ENCODE measurements at places on chromosomes 1 and 21. TPM values are rescaled to one million over a fixed set of nuclear protein-coding genes. Genes with fewer than 3 reads are reported as not detected.
A peak's percentile ranks its signal among the peaks of the same experiment; 100 is the strongest.

DNA sequence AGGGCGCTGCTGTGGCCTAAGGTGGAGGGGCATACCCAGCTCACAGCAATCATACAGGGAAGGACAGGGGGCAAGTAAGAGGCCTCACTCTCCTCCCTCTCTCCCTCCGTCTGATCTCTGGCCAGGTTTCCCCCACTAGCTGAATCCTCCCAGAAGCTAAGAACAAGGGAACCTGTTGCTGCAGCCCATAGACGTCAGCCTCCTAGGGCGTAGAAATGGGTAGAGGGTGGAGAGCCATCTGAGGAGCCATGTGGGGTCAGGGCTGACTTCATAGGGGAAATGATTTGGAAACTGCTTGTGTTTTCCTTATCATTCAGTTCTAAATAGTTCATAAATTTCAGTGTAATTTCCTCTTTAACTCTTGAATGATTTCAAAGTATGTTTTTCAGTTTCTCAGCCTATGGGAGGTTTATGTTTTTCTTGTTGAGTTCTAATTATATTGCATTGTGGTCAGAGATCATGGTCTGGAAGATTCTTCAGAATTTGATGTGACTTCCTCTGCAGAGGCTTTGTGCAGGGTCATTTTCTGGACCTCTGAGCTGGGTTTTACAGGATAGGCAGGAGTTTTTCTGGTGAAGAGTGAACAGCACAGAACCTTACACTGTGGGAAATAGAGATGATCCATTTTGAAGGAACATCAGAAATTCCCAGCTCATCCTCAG is 2.3 kb upstream of the MOB3C start:
- H3K27me3 ChIP-seq = no peaks in the 10 kb centered on the region
- no peak overlapping the region for H3K27ac ChIP-seq
- no peaks in the 10 kb centered on the region for H3K36me3 ChIP-seq

Gene NES
- 61.8 TPM for total RNA-seq

DNA sequence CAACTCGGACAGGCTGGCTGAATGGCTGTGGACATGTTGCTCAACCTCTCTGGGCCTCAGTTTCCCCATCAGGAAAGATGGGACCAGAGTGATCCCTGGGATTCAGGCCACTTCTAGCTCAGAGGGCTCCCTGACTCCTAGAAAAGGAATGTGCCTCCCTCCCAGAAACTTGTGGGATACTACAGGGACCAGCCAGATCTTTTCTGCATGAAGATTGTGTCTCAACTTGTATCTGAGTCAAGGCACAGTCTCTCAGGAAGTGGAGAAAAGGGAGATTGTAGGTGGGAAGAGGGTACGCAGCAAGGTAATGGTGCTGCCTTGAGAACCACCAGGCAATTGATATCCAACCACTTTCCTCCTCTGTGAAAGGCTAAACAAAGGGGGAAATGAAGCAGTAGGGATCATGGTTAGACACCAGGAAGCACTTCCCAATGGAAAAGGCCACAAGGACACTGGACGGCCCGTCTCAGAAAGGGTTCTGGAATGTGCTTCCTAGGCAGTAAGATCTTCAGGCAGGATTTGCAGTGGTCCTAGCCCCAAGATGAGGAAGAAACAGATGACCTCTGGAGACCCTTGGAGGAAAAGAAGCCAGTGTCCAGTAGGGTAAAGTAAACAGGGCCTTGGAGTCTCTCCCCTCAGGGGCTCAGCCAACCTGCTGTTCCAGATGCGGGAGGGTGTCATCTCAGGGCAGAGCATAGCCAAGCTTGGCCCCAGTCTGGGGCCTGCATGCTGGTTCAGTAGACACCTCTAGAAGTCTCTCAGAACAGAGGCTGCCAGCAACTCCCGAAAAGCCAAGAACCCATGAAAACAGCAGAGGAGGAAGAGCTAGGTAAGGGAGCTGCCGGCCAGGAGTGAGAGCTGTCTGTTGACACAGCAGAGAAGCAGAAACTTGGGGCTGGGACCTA is 16.8 kb downstream of the IFFO2 start:
- H3K27ac ChIP-seq = no peak overlapping the region
- no peak overlapping the region for H3K4me3 ChIP-seq
- peaks cover 98% of the 10 kb centered on the region for H3K4me1 ChIP-seq
- H3K27me3 ChIP-seq = no peaks in the 10 kb centered on the region
- DNase-seq = no peak
- peaks cover 10% of the 10 kb centered on the region for H3K36me3 ChIP-seq

Gene NR1I3
- total RNA-seq = not detected

Gene AVPR1B
- 0.50 TPM for total RNA-seq

DNA sequence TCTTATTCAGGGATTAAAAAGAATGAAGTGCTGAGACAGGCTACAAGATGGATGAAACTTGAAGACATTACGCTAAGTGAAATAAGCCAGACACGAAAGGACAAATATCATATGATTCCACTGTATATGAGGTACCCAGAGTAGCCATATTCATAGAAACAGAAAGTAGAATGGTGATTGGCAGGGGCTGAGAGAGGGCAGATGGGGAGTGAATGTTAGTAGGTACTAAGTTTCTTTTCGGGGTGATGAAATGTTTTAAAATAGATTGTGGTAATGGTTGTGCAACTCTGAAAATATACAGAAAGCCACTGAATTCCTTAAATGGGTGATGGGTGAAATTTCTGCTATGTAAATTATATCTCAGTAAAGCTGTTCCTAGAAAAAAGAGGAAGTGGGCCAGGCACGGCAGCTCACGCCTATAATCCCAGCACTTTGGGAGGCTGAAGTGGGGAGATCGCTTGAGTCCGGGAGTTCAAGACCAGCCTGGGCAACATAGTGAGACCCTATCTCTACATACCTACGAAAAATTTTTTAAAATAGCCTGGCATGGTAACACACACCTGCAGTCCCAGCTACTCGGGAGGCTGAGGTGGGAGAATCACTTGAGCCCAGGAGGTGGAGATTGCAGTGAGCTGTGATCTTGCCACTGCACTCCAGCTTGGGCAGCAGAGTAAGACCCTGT is 15.9 kb downstream of the SLC27A3 start:
- H3K27ac ChIP-seq = peak overlapping the region; percentile 93
- peak overlapping the region; percentile 20 for H3K4me3 ChIP-seq
- H3K4me1 ChIP-seq = peaks cover 44% of the 10 kb centered on the region
- no peaks in the 10 kb centered on the region for H3K27me3 ChIP-seq
- no peak for DNase-seq

DNA sequence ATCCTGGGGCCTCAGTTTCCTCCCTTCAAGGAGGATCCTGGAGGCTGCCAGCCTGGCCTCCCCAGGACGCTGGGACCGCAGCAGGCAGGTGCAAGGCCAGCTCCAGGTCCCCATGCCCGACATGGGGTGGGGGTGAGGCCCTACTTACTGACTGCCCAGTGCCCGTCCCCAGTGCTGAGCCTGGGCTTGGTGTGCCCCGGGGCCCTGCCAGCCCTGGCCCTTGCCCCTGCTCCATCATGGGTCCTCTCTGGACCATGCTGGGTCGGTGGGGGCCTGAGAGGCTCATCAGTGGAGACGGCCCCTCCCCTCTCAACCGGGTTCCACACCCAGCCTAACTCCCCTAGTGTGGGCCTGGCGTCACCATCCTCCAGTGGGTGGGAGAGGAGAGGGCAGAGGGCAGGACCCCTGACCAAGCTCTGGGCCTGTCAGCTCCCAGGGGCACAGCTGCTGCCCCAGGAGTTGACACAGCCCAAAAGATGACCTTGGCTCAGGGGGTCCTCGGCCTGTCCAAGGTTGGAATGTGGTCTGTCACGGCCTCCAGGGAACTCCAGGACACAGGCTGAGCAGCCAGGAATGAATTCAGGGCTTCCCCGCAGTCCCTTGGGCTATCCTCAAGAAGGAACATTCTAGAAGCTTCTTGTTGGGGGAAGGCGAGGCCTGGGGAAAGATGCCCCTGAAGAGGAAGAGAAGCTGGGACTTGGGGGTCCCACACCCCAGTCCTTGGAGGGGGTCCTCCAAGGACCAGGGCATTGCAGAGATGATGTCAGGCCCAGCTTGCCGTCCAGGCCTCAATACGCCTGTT is 17.6 kb upstream of the ARF1 start:
- H3K27ac ChIP-seq = no peak overlapping the region
- H3K27me3 ChIP-seq = peaks cover 48% of the 10 kb centered on the region
- H3K4me3 ChIP-seq = no peak overlapping the region
- no peak for DNase-seq

Gene LCE1B
- not detected for total RNA-seq

Gene SH2D1B
- total RNA-seq = 0.17 TPM

Gene PRAMEF18
- not detected for total RNA-seq

Gene BEND5
- 9.1 TPM for total RNA-seq

DNA sequence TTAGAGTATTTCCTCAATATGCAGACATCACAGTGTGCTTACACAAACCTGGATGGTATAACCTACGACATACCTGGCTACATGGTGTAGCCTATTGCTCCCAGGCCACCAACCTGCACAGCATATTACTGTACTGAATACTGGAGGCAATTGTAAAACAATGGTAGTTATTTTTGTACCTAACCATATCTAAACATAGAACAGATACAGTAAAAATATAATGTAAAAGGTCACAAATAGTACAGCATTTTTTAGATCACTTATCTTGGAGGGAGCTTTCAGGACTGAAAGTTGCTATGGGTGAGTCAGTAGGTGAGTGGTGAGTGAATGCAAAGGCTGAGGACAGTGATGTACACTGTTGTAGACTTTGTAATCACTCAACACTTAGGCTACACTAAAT is 492.3 kb downstream of the MRPL39 start:
- no peak for DNase-seq
- no peaks in the 10 kb centered on the region for H3K4me1 ChIP-seq
- no peaks in the 10 kb centered on the region for H3K27me3 ChIP-seq
- no peaks in the 10 kb centered on the region for H3K36me3 ChIP-seq

Gene ADAMTS4
- total RNA-seq = 30.4 TPM

- peak overlapping the region; percentile 82 for H3K4me3 ChIP-seq
- H3K36me3 ChIP-seq = peaks cover 19% of the 10 kb centered on the region
- no peaks in the 10 kb centered on the region for H3K27me3 ChIP-seq
- H3K4me1 ChIP-seq = peaks cover 29% of the 10 kb centered on the region
- DNase-seq = peak; percentile 78
- peak overlapping the region; percentile 87 for H3K27ac ChIP-seq
These were observed 2.5 kb downstream of the ATP1B1 start for GRCh38 chr1:169108863-169109560.

DNA sequence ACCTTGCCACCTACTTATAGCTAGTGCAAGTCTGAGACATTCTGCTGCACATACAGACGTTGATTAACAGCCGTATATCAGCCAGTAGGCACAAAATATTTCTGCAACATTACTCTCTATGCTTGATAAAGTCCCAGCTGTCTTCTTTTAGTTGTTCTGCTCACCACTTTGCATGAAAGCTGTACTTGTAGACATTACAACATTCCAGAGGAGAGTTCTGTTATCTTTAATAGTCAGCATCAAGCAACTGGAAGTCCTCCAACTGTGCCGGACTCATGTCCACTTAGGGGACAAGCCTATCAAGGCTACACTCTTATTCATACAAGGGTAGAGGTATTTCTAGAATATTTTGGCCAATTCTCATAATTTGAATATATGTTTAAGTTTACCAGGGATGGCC is 50.0 kb downstream of the CACHD1 start:
- no peak overlapping the region for H3K4me3 ChIP-seq
- peaks cover 2% of the 10 kb centered on the region for H3K4me1 ChIP-seq
- no peaks in the 10 kb centered on the region for H3K36me3 ChIP-seq
- peak; percentile 58 for DNase-seq
- no peak overlapping the region for H3K27ac ChIP-seq
- no peaks in the 10 kb centered on the region for H3K27me3 ChIP-seq

Gene TMEM82
- not detected for total RNA-seq

Gene F5
- total RNA-seq = 8.4 TPM

Gene SRGAP2C
- total RNA-seq = 26.2 TPM

Gene EVA1B
- 8.0 TPM for total RNA-seq

Gene GBP7
- not detected for total RNA-seq

GRCh38 chr1:230730977-230731376 is 16.2 kb upstream of the CAPN9 start:
- H3K27ac ChIP-seq = peak overlapping the region; percentile 53
- no peaks in the 10 kb centered on the region for H3K36me3 ChIP-seq
- H3K4me3 ChIP-seq = no peak overlapping the region

Gene FAM110D
- 0.10 TPM for total RNA-seq

GRCh38 chr1:43997295-43997999 is 6.0 kb downstream of the CCDC24 start:
- H3K36me3 ChIP-seq = peaks cover 75% of the 10 kb centered on the region
- DNase-seq = no peak
- no peak overlapping the region for H3K4me3 ChIP-seq
- no peaks in the 10 kb centered on the region for H3K27me3 ChIP-seq

DNA sequence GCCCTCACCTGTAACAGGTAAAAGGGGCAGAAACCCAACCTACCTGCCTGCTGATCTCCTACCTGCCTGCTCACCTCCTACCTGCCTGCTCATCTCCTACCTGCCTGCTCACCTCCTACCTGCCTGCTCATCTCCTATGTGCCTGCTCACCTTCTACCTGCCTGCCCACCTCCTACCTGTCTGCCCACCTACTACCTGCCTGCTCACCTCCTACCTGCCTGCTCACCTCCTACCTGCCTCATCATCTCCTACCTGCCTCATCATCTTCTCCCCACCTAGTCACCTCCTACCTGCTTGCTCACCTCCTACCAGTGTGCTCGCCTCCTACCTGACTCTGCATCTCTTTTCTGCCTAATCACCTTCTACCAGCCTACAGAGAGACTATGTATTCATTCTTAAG is 452.9 kb downstream of the MATN1 start:
- no peak for DNase-seq
- no peak overlapping the region for H3K27ac ChIP-seq
- H3K4me3 ChIP-seq = no peak overlapping the region
- no peaks in the 10 kb centered on the region for H3K36me3 ChIP-seq

Gene ZNF695
- total RNA-seq = 2.6 TPM

DNA sequence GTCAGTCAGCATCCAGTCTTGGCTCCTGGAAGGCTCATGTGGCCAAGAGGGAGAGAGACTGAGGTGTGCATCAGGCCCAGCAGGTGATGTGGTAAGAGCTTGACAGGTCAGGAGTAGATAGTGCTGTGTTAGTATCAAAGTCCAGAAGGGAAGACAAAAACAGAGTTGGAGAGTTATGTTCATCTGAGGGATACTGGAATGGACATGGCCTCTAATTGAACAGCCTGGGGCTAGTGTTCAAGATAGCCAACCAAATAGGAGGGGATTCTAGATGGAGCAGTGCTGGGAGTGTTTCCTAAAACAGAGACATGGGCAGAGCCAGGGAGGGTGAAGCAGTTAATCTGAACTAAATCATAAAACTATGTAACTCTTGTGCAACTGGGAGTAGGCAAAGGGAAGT is 120.7 kb upstream of the MARK1 start:
- no peaks in the 10 kb centered on the region for H3K27me3 ChIP-seq
- H3K36me3 ChIP-seq = no peaks in the 10 kb centered on the region
- no peak for DNase-seq
- H3K4me3 ChIP-seq = no peak overlapping the region
- H3K27ac ChIP-seq = no peak overlapping the region
- peaks cover 2% of the 10 kb centered on the region for H3K4me1 ChIP-seq

DNA sequence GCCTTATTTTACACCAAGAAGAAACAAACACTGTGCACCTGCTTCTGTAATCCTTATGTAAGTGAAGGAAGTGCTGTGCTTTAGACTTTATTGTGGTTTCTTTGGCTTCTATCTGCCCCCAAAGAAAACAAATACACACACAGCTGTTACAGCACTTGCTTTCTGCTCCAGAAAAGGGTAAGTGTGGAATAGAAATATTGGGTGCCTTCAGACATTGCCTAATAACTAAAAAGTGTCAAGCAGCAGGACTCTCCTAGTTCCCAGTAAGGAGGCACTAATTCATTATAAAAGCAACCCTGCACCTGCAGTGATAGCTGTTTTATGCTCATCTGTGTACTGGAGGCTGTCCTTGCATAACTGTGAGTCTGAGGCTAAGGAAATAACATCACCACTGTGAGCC is 23.4 kb upstream of the PRRX1 start:
- H3K27ac ChIP-seq = no peak overlapping the region
- H3K4me1 ChIP-seq = no peaks in the 10 kb centered on the region
- no peak for DNase-seq
- H3K27me3 ChIP-seq = no peaks in the 10 kb centered on the region
